ENCODE measurements at places on chromosomes 4 and X. TPM values are rescaled to one million over a fixed set of nuclear protein-coding genes. Genes with fewer than 3 reads are reported as not detected.

GRCh38 chrX:97498093-97498492 lies 614.4 kb downstream of the RPA4 start:
- no peak for DNase-seq
- H3K27me3 ChIP-seq, result no peaks in the 10 kb centered on the region
- no peak overlapping the region for H3K27ac ChIP-seq
- H3K36me3 ChIP-seq, result no peaks in the 10 kb centered on the region
- H3K4me3 ChIP-seq, result no peak overlapping the region

- no peak overlapping the region for H3K4me3 ChIP-seq
- no peak overlapping the region for H3K27ac ChIP-seq
- no peak for DNase-seq
Observed at GRCh38 chr4:574346-575161, 1.5 kb downstream of the TMEM271 start.

Gene XG
- polyA plus RNA-seq, result 0.28 TPM

- H3K4me3 ChIP-seq, result no peak overlapping the region
- no peaks in the 10 kb centered on the region for H3K27me3 ChIP-seq
- no peak overlapping the region for H3K27ac ChIP-seq
Observed at GRCh38 chr4:28479666-28480065, 1619.0 kb downstream of the STIM2 start.

Gene F8
- polyA plus RNA-seq, result 4.9 TPM

Gene FRMPD4
- 0.86 TPM for polyA plus RNA-seq

DNA sequence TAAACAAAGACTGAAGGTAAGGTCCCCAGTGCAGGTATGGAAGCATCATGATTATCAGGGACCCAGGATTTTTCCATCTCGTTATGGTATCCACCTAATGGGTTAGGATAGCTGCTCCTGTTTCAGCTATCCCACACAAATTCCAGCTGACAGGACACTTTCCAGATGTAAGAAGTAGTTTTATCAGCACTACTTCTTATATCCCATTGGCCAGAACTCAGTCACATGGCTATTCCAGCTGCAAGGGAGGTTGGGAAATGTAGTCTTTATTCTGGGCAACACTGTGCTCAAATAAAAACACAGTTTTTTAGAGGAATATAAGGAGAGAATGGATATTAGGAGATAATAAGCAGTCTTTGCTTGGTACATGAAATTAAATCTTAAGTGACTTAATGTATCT lies 96.7 kb downstream of the SRPX start:
- H3K4me3 ChIP-seq, result no peak overlapping the region
- no peaks in the 10 kb centered on the region for H3K27me3 ChIP-seq
- no peak overlapping the region for H3K27ac ChIP-seq

- no peak for DNase-seq
- H3K27me3 ChIP-seq, result no peaks in the 10 kb centered on the region
- no peak overlapping the region for H3K4me3 ChIP-seq
- no peak overlapping the region for H3K27ac ChIP-seq
- no peaks in the 10 kb centered on the region for H3K4me1 ChIP-seq
Observed at GRCh38 chrX:119190091-119190681, 45.9 kb upstream of the PGRMC1 start.

- H3K4me1 ChIP-seq, result no peaks in the 10 kb centered on the region
- no peak for DNase-seq
- H3K27me3 ChIP-seq, result no peaks in the 10 kb centered on the region
- no peaks in the 10 kb centered on the region for H3K36me3 ChIP-seq
- H3K27ac ChIP-seq, result no peak overlapping the region
Observed at GRCh38 chr4:45072981-45073380, 346.6 kb upstream of the GNPDA2 start.

- H3K4me3 ChIP-seq, result no peak overlapping the region
- H3K4me1 ChIP-seq, result peaks cover 4% of the 10 kb centered on the region
- no peaks in the 10 kb centered on the region for H3K27me3 ChIP-seq
- H3K27ac ChIP-seq, result no peak overlapping the region
- DNase-seq, result no peak
Observed at GRCh38 chrX:70482300-70482699, 37.7 kb downstream of the DLG3 start.

- H3K27me3 ChIP-seq, result no peaks in the 10 kb centered on the region
- no peak overlapping the region for H3K4me3 ChIP-seq
- H3K27ac ChIP-seq, result no peak overlapping the region
- H3K4me1 ChIP-seq, result no peaks in the 10 kb centered on the region
Observed at GRCh38 chr4:128782875-128783614, 26.5 kb upstream of the JADE1 start.

- no peak within 1 kb of the TSS for H3K27ac ChIP-seq
- H3K4me1 ChIP-seq, result no peaks in the 10 kb centered on the region
- H3K4me3 ChIP-seq, result no peak within 1 kb of the TSS
- H3K36me3 ChIP-seq, result no peaks in the 10 kb centered on the region
- H3K27me3 ChIP-seq, result no peaks in the 10 kb centered on the region
- DNase-seq, result no peak
Observed at GRCh38 chrX:64230123-64230970, at the start of gene ASB12. Gene ASB12 (minus strand): TSS chrX:64230607. CDS start chrX:64225650, 4,957 bp downstream.

DNA sequence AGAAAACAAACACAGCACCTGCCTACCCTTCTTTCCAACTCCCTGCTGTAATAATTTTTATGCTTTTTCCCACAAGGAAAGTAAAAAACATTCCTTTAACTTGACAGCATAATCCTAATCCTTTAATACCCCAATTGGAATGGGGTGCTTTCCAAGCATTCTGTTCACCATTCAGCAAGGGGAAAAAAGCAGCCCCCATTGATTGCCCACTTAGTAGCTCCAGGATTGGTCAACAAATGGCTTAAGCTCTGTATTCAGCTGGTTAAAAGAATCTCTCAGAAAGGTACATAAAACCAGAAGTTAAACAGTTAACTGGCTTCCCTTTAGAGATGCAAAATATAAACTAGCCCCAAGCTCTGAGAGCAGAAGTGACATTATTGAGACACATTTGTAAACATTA lies 194.8 kb upstream of the ATOH1 start:
- no peak overlapping the region for H3K27ac ChIP-seq
- DNase-seq, result no peak
- no peaks in the 10 kb centered on the region for H3K27me3 ChIP-seq
- no peaks in the 10 kb centered on the region for H3K36me3 ChIP-seq
- no peaks in the 10 kb centered on the region for H3K4me1 ChIP-seq

- H3K36me3 ChIP-seq, result no peaks in the 10 kb centered on the region
- no peak overlapping the region for H3K4me3 ChIP-seq
- H3K27me3 ChIP-seq, result no peaks in the 10 kb centered on the region
- H3K4me1 ChIP-seq, result no peaks in the 10 kb centered on the region
Observed at GRCh38 chr4:80568891-80569290, 233.4 kb downstream of the CFAP299 start.

DNA sequence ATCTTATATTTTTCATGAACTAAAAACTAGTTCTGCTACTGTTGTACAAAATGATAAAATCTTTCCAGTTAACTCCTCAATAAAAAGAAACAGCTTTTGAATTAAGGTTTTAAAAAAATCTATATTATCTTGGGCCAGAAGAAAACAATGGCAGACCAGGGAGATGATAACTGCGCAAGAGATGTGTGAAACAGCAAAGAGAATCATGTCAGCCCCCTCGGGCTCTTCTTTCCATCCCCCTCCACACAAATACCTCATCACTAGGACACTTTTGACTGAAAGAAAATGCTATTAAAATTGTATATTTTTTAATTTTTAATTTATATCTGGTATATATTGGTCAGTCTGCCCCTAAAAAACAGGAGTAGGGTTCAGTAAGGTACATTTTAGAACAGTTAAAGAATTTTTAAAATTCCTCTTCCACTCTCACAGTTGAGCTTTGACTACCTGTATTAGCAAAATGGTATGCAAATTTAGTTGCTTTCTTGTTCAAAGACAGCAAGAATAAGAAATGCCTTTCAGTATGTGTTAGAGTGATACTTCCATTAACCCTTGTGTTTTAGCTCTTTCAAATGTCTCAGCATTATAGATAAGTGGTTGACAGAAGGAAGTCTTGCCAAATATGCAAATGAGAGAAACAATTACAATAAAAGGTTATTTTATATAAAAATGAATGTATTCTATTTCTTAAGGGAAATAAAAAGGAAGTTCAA lies 36.4 kb upstream of the LCORL start:
- no peaks in the 10 kb centered on the region for H3K27me3 ChIP-seq
- no peak for DNase-seq
- no peak overlapping the region for H3K4me3 ChIP-seq
- peaks cover 3% of the 10 kb centered on the region for H3K4me1 ChIP-seq

DNA sequence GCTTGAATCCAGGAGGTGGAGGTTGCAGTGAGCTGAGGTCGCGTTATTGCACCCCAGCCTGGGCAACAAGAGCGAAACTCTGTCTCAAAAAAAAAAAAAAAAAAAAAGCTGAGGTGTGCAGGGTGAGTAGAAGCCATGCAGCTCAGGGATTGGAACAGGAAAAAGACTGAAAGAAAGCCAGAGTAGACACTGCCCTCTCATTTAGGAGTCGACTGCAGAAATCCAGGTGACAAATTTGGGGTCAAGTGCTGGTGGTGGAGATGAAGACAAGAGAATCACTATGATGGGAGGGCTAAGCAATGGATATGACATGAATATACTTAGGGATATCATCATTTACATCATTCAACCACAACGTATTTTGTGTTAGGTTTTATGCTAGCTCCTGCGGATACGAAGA lies 1.9 kb downstream of the NEIL3 start:
- DNase-seq, result no peak
- H3K36me3 ChIP-seq, result no peaks in the 10 kb centered on the region
- no peaks in the 10 kb centered on the region for H3K27me3 ChIP-seq
- H3K4me1 ChIP-seq, result peaks cover 33% of the 10 kb centered on the region
- H3K27ac ChIP-seq, result no peak overlapping the region
- H3K4me3 ChIP-seq, result no peak overlapping the region

Gene PCDH7
- polyA plus RNA-seq, result 52.7 TPM

Gene NKX6-1
- 0.21 TPM for polyA plus RNA-seq

- no peak overlapping the region for H3K27ac ChIP-seq
- no peaks in the 10 kb centered on the region for H3K4me1 ChIP-seq
- H3K27me3 ChIP-seq, result no peaks in the 10 kb centered on the region
- no peak overlapping the region for H3K4me3 ChIP-seq
- no peak for DNase-seq
Observed at GRCh38 chr4:90220459-90220858, 93.3 kb downstream of the CCSER1 start.

Gene PAK3
- 1.0 TPM for polyA plus RNA-seq

DNA sequence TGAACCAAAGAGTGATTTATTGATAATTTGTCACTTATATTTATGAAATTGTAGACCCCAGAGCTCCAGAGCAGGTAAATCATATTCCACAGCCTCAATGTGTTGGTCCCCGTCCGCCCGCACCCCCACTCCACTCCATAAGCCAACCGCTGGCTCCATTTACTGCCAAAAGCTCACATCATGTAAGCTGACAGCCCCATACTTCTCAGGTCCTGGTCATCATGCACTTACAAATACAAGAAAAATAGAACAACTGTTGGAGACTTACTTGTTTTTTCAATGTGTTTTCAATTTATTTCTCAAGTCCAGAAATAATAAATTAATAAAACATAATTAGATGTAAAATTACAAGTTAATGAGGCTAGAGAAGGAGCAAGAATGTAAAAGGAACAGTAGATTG lies 235.7 kb upstream of the HAND2 start:
- H3K4me1 ChIP-seq, result no peaks in the 10 kb centered on the region

Gene DDIT4L
- polyA plus RNA-seq, result 1.5 TPM

Gene FMR1NB
- 0.16 TPM for polyA plus RNA-seq

DNA sequence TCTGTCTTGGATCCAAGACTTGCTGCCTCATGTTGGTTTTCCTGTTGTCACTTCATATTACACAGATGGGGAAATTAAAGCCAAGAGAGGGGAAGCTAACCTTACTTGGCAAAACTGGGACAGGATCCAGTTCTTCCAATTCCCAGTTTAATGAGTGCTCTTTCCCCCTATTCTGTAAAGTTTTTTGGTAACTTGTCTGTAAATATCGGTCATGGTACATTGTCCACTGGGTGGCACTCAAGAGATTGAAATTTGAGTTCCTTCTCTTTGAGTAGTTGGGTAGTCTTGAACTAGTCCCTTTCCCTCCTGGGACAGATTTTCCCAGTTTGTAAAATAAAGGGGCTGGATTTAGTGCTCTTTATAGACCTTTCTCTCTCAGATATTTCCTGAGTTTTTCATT lies 12.4 kb upstream of the EOLA2 start:
- no peaks in the 10 kb centered on the region for H3K27me3 ChIP-seq
- H3K27ac ChIP-seq, result no peak overlapping the region
- DNase-seq, result peak; percentile 41
- H3K36me3 ChIP-seq, result no peaks in the 10 kb centered on the region

DNA sequence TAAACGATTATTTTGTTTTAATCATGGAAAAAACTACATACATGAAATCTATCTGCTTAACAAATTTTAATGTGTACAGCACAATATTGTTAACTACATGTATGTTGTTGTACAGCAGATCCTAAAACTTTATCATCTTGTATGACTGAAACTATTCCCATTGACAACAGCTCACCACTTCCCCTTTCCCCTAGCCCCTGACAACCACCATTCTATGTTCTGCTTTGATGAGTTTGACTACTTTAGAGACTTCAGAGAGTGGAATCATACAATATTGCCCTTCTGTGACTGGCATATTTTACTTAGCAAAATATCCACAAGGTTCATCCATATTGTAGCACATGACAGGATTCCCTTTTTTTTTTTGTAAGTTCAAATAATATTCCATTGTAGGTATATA lies 185.9 kb downstream of the CFAP299 start:
- H3K27me3 ChIP-seq, result no peaks in the 10 kb centered on the region
- no peak for DNase-seq
- H3K27ac ChIP-seq, result no peak overlapping the region
- H3K4me3 ChIP-seq, result no peak overlapping the region
- H3K36me3 ChIP-seq, result no peaks in the 10 kb centered on the region

DNA sequence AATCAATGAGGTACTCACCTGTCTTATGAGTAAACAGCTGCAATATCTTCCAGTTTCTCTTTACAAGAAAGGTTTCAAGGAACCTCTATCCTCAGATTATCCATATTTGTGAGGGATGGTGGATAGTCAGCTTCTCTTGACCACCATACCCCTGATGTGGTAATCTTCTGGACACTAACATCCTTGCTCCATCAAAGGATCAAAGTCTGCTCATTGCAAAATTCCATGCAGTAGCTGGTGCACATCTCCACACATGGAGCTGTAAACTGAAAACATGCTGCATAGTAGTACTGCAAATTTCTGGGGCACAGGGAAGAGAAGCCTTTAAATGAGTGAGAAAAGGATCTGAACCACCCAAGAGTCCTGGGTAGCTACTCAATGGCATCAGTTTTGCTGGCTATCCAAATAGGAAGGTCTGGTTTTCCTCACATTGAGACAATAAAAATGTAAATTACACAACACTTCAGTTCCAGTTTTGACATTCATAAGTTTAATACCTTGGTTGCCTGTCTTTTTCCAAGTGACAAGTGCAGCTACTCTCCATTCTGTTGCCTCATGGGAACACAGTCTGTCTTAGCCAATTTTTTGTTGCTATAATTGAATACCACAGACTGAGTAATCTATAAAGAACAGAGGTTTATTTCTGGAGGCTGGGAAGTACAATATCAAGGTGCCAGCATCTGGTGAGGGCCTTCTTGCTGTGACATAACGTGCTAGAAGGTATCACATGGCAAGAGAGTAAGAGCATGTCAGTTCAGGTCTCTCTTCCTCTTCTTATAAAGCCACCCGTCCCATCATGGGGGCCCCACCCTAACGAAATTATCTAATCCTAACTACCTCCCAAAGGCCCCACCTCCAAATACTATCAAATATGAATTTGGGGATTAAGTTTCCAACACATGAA lies 34.4 kb upstream of the ARHGEF6 start:
- no peaks in the 10 kb centered on the region for H3K27me3 ChIP-seq
- no peak overlapping the region for H3K4me3 ChIP-seq
- no peak for DNase-seq
- no peaks in the 10 kb centered on the region for H3K36me3 ChIP-seq
- no peaks in the 10 kb centered on the region for H3K4me1 ChIP-seq
- no peak overlapping the region for H3K27ac ChIP-seq

Gene SPON2
- 17.1 TPM for polyA plus RNA-seq

Gene CFAP299
- 1.2 TPM for polyA plus RNA-seq
